CD8-positive, alpha-beta memory T cell (primary cell): ENCODE measurements at places on chromosomes 16 and 17.

- DNase-seq = no peak
Measured at GRCh38 chr17:41973408-41973811, 6.8 kb downstream of the CNP start.

DNA sequence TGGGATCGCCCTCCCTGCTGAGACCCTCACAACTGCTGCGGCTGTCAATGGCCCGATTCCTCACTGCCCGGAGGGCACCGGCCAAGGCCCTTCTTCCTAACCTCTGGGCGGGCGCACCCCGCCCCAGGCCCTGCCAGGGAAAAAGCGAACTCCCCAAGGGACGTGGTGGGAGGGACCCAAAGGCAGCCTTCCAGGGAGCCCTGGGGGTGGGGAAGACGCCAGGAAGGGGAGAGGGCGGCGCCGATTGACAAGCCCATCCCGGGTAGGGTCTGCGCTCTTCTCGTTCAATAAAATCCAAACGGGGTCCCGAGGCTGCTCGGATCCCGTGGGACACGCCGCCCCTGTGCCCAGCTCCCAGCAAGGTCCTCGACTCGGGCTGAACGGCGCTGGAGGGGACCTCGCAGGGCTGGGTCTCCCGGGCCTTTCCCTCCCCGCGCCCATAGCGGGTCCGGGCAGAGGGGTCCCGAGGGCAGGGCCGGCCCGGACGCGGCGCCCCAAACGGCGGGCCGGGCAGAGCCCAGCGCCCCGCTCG is 416 bp downstream of the KIFC3 start:
- no peak for DNase-seq

- no peak for DNase-seq
Measured at GRCh38 chr16:25109643-25110042, 1.9 kb upstream of the LCMT1 start.

DNA sequence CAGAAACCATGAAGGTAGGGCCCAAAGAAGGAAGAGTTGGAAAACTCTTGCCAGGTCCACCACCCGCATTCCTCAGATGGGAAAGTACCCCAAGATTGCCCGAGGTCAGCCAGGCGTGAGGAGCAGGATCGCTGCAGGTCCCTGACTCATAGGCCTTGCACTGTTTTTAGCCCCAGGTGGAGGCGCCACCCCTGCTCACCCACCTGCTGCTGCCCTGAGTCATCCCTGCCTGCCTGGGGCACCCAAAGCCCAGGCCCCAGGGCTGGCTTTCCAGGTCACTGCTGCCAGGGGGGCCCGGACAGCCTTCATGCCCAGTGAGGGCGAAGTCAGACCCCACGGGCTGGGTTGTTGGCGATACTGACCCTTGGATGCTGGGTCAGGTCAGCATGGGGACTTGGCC is 100.9 kb downstream of the AMFR start:
- no peak for DNase-seq

- DNase-seq = no peak
Measured at GRCh38 chr16:89815639-89816348, 653 bp downstream of the FANCA start.

- DNase-seq = no peak
Measured at GRCh38 chr16:30358990-30359870, 4.1 kb upstream of the CD2BP2 start.

- no peak for DNase-seq
Measured at GRCh38 chr16:69840975-69841374, 78.8 kb downstream of the WWP2 start.

DNA sequence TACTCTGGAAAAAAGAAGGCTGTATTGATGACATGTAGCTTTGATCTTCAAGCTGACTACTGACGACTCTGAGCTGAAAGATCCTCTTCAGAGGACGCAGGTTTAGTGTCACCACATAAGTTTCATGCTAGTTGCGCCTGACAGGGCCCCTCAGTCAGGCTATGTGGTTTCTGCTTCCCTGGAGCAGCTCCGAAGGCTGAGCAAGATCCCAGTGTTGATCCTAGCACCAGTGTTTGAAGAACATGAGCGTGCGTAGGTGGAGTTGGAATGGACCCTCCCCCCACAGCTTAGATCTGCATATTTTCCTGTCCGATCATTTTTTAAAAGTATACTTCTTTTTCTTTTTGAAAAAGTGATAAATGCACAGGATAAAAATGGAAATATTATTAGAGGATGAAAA is 17.3 kb downstream of the BANP start:
- DNase-seq = no peak

GRCh38 chr17:48241131-48241591 is 133.6 kb downstream of the SNX11 start:
- no peak for DNase-seq

- no peak for DNase-seq
Measured at GRCh38 chr17:21549107-21549687, 143.1 kb upstream of the KCNJ18 start.

GRCh38 chr17:72535779-72536178 is 415.0 kb downstream of the SOX9 start:
- no peak for DNase-seq

DNA sequence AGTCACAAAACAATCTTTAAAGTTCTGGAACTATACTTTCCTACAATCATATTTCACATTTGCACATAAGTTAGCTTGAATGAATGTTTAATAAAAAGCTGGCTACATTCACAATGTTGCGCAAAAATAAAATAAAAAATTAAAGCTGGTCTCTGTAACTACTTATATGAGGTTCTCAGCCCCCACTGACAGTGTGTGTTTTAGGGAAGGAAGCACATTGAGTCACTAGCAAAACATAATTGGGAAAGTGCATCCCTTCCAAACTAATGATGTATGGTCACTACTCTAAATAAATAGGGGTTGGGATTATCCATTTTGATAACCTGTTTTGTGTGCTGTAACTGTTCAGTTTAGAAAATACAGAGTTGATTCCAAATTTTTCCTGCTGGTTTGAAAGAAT is 251.9 kb downstream of the IRX3 start:
- DNase-seq = no peak

GRCh38 chr16:17451843-17452242 is 18.9 kb downstream of the XYLT1 start:
- no peak for DNase-seq

DNA sequence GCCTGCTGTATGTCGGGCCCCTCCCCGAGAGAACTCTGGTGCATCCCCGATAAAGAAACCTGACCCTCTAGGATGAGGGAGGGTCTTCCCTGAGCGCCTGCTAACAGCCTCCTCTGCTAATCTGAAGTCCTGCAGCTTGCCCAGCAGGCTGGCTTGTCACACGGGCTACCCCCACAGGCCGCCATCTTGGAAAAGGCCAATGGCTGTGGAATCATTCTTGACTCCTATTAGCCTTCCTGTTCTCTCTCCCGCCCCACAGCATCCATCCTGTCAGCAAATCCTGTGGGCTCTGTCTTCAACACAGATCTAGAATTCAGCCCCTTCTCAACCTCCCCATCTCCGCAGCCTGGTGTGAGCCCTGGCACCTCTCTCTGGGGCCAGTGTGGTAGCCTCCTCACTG is 12.0 kb downstream of the IL4R start:
- DNase-seq = peak; percentile 42

GRCh38 chr16:81684901-81685300 is 94.2 kb upstream of the PLCG2 start:
- no peak for DNase-seq

GRCh38 chr17:1271441-1271840 is 1.2 kb downstream of the BHLHA9 start:
- DNase-seq = no peak

- DNase-seq = no peak
Measured at GRCh38 chr16:58499092-58499511, 841 bp upstream of the NDRG4 start.

DNA sequence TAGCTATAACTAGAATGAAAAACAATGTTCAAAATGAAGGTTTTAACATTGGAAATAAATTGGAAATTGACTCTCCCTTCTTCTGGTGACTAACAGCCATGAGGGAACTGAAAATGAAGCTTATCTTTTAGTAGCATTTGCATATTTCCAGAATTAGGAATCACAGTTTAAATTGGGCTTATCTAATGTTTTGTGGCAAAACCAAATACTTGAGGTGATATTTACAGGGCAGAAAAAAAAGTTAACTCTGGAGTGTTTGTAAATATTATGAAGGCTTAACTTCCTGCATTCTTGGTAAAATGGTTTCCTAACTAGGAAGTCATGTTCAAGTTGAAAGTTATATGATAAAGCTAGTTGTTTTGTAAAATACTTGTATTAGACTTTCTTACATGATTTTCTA is 96.4 kb upstream of the SOX9 start:
- no peak for DNase-seq

DNA sequence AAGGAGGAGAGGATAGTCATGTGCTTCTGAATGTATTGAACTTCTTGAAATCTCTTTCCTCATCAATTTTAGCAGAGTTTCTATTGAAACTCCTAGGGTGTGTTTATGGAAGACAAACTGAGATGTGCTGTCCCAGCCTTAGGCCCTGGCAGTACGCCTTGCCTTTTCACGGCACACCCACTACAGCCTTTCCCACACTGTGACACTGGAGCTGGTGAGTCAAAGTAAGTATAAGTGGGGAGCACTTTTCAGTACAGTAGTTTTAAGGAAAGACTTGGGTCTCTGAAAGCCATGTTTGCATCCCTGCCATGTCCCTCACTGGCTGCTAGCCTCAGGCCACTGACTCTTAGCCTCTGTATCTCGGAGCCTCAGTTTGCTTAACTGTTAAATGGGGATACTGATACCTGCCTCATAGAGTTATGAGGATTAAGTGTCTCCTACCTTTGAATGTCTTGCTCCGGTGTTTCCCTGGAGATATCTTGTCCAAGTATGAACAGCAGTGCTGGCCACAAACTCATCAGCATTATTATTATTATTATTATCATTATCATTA is 144.7 kb upstream of the CRHR1 start:
- DNase-seq = no peak

DNA sequence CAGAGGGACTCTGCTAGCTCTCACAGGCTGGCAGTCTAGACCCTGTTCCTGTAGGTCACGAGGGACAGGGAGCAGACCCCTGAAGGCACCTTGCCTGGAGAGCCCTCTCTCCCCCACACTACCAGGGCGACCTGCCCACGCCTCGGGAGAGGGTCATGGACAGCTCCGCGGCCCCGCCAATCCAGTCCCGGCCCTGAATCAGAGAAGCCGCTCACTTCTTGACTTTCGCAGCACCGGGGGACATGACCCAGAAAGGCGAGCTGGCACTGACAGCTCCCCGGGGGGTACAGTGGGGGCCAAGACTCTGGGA is 5.1 kb downstream of the KIFC3 start:
- no peak for DNase-seq

GRCh38 chr17:38577244-38577643 is 28.5 kb downstream of the SRCIN1 start:
- no peak for DNase-seq

DNA sequence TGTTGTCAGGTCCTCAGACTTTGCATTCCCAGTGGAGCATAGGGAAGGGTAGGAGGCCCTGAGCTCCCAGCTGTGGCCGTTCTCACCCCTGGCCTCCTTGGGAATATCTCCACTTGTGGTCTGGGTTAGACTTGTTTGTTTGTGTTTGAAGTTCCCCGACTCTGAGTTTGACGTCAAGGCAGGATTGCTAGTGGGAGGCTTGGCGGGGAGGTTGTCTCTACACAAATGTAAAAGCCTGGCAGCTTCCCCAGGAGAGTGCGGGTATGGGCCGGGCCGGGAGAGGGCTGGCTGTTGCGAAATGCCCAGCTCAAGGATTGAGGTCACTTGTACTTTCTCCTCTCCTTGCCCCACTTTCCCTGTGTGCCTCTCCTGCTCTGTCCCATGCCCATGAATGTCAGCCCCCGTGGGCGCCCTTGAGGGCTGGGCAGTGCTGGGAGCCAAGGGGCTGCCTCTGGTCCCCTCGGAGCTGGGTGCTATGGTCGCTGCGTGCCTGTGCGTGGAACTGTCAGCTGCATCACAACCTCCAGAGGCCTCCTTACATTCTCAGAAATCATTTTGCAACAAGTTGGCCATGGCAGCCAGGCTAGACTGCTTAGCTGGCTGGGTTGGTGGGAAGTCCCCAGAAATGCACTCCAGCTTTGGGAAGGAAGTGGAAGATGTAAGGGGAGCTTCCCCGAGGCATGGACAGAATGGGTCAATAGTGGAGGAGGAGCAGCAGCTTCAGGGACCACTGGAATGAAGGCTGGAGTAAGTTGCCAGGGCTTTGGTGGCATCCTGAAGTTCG is 84.3 kb downstream of the KSR1 start:
- no peak for DNase-seq

GRCh38 chr17:1945621-1946020 is 79.5 kb downstream of the RTN4RL1 start:
- no peak for DNase-seq

DNA sequence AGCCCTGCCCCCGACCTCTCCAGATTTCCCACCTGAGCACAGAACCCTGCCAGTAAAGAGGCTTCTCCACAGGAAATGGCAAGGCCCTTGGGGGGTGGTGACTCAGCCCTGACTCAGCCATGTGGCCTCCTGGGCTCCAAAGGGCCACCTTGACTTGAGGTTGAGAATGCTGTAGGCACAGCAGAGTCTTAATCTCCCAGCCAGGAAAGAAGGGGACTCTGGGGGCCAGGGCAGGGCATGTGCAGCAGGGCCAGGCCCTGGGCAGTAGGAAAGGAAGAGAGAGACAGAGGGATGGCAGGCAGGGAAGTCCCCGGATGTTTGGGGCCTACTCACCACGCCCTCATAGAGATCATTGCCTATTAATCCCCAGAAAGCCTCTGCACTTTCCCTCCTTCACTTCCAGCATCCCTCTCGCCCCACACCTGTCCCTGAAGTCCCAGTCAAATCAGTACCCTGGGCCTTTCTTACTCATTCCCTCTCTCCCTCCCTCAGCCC is 4.8 kb upstream of the ITGA3 start:
- DNase-seq = peak; percentile 43

- no peak for DNase-seq
Measured at GRCh38 chr16:53022374-53022773, 30.3 kb downstream of the CHD9NB start.

DNA sequence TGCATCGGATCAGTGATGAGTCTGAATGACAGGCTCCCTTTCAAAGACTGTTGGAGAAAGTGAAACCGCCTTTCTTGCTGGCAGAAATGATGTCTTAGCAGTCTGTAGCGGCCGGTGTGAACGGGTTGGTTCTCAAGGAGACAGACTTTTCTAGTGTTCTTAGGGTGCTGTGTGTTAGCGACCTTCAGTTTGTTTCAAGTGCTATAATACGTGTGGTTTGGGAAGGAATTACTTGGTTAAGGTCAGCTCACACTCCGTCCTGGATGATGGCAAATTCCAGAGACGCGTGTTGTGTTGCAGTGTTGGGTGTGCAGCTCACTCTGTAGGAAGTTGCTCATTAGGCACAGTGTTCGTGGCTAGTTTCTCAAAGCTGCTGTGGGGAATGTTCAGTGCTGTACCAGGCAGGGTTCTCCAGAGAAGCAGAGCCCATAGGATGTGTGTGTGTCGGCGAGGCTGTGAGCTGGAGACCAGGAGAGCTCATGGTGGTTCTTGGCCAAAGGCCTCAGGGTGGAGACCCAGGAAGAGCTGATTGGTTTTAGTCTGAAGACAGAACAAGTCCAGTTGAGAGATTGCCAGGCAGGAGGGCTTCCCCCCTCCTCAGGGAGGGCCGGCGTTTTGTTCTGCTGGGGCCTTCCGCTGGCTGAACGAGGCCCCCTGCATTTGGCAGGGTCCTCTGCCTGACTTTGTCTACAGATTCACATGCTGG is 37.6 kb downstream of the ZNF750 start:
- DNase-seq = no peak

GRCh38 chr17:6231886-6232731 is 161.9 kb downstream of the WSCD1 start:
- no peak for DNase-seq

GRCh38 chr16:53933407-53933806 is 229.5 kb downstream of the FTO start:
- no peak for DNase-seq
